ENCODE measurements at places on chromosomes 5 and 9.

- peak; percentile 65 for DNase-seq
Measured at GRCh38 chr5:138753794-138754698, 821 bp downstream of the CTNNA1 start.

DNA sequence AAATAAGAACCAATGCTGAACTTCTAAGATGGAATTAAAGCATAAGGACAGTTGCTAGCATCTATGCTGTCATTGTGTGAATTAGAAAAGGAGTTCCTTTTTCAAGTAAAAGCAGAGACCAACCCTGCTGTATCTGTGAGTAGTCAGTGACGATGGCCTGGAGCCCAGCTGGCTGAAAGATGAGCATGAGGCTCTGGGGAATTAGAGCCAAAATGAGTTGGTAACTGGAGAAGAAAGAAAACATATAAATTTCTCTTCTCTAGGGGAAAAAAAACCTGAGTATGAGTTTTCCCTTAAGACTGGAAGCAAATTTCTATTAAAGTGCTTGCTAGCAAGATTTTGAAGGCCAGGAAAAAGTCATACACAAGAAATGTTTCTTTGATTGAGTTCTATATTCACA, 1.6 kb upstream of the SPZ1 start:
- DNase-seq = peak; percentile 24

- DNase-seq = no peak
Measured at GRCh38 chr5:63919763-63920478, 42.3 kb downstream of the HTR1A start.

- DNase-seq = no peak
Measured at GRCh38 chr9:94140418-94140780, 56.1 kb downstream of the PTPDC1 start.

GRCh38 chr5:101212942-101213514, 309.9 kb upstream of the ST8SIA4 start:
- DNase-seq = no peak

DNA sequence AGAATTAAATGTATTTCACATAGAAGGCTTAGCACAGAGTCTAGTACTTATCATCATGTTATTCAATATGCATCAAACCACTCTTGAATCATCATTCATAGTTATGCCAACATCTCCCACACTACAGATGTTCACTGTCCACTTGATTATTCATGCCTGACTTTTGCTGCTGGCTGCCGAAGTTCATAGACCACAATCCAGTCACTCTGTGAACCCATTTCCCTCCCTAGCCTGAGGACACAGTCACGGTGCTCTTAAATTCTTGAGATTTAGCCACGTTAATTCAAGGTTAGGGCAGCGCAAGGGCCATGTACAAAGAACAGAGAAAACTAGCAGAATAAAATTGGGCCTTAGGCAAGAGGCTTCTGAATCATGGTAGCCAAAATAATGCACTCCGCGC, 32.4 kb downstream of the ABCA1 start:
- DNase-seq = no peak

- DNase-seq = no peak
Measured at GRCh38 chr9:114057161-114057885, 20.8 kb downstream of the AMBP start.

- no peak for DNase-seq
Measured at GRCh38 chr9:3468421-3469205, 57.2 kb downstream of the RFX3 start.

GRCh38 chr9:133621725-133622267, 12.6 kb upstream of the FAM163B start:
- no peak for DNase-seq

DNA sequence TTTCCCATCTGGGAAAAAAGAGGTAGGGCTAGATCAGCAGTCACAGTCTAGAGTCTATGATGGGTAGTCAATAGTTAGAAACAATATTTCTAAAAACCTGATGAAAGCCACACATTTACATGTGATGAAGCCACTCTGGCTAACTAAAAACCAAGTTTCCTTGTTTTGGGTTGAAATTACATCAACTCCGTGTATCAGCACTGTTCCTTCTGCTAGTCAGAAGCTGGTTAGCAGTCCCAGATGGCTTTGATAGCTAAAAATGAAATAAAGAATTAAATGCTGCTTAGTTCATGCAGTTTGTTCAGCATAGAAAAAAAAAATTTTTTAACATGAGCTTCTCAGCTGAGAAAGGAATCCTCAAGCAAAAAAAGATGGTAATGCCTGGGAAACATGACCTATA, 136.7 kb downstream of the FAM114A2 start:
- no peak for DNase-seq

DNA sequence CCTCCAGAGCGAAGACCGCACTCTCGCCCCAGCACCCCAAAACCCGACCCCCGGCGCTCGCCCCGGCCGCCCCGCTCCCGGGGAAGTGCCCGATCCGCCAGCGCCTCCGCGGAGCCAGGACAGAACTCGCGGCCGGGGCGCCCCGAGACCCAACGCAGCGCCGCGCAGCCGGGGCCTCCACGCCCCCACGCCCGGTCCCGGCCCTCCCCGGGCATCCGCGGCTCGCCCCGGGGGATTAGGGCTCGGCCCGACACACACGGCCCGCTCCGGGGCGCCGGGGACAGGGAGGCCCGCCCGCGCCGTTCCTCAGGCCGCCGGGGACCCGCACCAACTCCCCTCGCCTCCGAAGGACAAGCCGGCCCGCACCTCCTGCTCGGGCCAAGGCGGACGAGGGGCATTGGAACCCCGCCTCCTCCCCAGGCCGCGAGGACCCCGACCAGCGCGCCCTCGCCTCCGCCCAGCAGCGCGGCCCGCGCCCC, 544 bp downstream of the FNBP1 start:
- peak; percentile 64 for DNase-seq

DNA sequence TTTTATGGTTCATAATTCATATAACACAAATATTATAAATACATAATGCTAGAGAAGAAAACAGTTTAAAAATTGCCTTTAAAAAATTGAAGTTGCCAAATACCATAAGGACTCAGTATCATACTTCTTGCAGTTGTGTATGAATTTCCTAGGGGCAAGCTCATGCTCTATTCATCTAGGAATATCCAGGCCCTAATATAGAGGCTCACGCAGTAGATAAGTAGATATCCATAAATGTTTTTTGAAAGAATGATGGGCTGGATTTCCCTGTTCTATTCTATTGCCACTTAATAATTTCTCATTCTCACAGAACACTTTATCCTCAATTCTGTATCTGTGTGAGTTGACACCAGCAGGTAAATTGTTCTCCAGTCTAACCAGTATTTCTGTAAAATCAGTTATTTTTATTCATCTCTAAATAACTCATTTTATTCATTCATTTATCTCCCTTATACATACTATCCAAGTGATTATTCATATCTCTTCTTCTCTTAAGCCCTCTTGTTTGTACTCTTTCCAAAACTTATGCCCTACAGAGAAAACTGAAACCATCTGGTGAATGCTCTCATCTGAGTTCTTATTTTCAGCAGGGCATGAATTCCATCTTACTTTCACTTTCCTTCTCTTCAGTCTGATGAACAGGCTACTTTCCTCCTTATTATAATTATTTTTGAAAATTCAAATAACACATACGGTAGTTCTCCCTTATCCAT, 97.1 kb downstream of the SLC44A1 start:
- no peak for DNase-seq

GRCh38 chr5:172186114-172186695, 1.8 kb downstream of the STK10 start:
- no peak for DNase-seq

GRCh38 chr9:97525451-97525850, 24.0 kb downstream of the TMOD1 start:
- DNase-seq = no peak

DNA sequence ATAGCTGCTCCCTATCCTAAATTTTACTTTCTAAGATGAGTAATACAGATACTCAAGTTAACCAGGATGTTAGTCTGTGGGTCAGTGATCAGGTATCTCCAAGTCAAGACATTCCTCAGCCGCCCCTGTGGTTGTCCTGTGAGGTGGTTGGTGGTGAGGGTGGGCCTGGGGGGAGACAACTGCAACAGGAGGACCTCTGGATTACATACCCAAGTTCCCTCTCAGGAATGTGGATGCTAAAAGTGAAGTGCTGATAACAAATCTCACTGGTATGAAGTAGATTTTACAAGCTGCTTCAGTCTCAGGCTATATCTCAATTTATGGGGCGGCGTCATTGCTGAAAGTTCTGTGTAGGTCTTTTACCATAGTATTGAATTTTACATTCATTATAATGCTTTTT, 38.3 kb downstream of the SLC1A3 start:
- DNase-seq = no peak

Measured in nephron progenitor cell (in vitro differentiated cells).